ENCODE measurements at places on chromosomes 7 and 10. TPM values are rescaled to one million over a fixed set of nuclear protein-coding genes. Genes with fewer than 3 reads are reported as not detected.

CCNY gene
- total RNA-seq, result 42.2 TPM

SPDYE2 gene
- total RNA-seq, result not detected

ADIRF gene
- not detected for total RNA-seq

SHTN1 gene
- total RNA-seq, result 24.3 TPM

PTF1A gene
- total RNA-seq, result not detected

FAM204A gene
- total RNA-seq, result 44.3 TPM

RSPH10B2 gene
- total RNA-seq, result 0.07 TPM

SLC18A3 gene
- total RNA-seq, result not detected

SORBS1 gene
- total RNA-seq, result 0.47 TPM

MAGI2 gene
- total RNA-seq, result 0.46 TPM

HTR7 gene
- 0.10 TPM for total RNA-seq

AASS gene
- 0.08 TPM for total RNA-seq

SLC29A4 gene
- 16.1 TPM for total RNA-seq

ACTR3C gene
- total RNA-seq, result not detected

SFRP4 gene
- total RNA-seq, result 3.3 TPM

WIPF3 gene
- 0.45 TPM for total RNA-seq

All from A549 treated with CORT108297 at 1 μM for 4 hours (cell line).